ENCODE measurements at places on chromosomes 1 and 21.

DNA sequence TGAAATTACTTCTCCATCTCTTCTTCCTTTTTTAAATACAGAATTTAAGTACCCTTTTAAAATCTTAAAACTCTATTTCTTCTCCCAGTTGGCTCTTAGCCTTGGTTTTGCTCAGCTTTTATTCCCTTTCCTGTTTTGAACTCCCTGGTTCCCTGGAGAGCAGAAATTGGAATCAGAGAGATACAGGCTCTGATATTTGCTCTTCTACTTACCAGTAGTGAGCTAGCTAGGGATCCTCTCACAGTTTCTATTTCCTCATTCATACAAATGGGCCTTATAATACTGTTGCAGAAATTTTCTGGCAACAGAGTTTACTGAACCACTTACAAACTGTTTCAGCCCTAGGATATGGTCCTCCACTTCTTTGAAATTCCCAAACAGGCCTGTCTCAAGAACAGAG lies 606.3 kb downstream of the NUF2 start:
- no peak for DNase-seq

GRCh38 chr1:48039088-48040054 lies 42.2 kb upstream of the TRABD2B start:
- no peak for DNase-seq

- no peak for DNase-seq
Observed at GRCh38 chr1:51058858-51059257, 43.2 kb upstream of the C1orf185 start.

GRCh38 chr1:54171016-54171415 lies 18.2 kb upstream of the CDCP2 start:
- DNase-seq = no peak

DNA sequence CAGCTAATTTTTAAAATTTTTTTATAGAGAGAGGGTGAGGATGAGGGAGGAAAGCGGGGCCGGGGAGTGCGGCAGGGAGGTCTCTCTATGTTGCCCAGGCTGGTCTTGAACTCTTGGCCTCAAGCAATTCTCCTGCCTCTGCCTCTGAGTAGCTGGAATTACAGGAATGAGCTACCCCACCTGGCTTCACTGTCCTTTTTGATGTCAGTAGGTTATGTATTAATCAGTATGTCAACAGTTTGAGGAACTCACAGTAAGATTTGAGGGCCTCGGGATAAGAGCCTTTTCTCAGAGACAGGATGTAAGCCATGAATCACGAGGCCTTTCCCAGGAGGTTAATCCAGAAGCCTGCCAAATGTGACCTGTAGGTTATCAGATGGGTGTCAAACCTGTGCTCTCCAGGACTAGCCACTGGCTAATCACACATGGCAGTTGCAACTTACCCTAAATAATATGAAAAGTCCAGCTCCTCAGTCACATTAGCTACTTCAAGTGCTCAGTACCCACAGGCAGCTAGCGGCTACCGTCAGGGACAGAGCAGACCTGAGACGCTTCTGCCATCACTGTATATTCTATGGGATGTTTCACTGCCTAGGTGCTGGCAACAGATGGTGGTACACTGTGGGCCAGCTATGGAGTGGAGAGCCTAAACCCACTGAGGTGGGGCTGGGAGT lies 33.1 kb downstream of the TRIM67 start:
- no peak for DNase-seq

DNA sequence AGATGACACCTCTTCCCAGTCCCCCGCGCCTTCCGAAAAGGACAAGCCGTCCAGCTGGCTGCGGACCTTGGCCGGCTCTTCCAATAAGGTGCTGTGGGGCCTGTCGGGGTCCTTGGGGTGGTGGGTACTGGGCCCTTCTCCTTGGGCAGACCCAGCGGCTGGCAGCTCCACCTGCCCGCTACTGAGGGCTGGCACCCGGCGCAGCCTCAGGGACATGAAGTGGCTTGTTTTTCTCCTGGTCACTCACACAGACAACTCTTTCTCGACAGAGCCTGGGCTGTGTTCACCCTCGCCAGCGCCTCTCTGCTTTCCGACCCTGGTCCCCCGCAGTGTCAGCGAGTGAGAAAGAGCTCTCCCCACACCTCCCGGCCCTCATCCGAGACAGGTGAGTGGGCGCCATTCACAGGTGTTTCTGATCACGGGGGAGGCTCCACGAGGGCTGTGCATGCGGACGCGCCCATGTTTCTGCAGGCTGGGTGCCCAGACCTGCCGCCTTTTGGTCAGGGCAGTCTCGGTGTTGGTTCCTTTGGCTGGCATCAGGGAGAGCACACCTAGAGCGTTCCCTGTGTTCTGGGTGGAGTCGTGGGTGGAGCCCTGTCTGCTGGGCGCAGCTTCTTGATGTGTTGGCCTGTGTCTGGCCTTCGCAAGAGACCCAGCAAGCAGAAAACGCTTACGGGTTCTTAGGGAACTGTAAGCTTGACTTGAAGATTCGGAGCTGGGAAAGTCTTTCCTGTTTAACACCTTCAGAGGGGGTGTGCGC lies 75.1 kb downstream of the SKI start:
- DNase-seq = peak; percentile 23

DNA sequence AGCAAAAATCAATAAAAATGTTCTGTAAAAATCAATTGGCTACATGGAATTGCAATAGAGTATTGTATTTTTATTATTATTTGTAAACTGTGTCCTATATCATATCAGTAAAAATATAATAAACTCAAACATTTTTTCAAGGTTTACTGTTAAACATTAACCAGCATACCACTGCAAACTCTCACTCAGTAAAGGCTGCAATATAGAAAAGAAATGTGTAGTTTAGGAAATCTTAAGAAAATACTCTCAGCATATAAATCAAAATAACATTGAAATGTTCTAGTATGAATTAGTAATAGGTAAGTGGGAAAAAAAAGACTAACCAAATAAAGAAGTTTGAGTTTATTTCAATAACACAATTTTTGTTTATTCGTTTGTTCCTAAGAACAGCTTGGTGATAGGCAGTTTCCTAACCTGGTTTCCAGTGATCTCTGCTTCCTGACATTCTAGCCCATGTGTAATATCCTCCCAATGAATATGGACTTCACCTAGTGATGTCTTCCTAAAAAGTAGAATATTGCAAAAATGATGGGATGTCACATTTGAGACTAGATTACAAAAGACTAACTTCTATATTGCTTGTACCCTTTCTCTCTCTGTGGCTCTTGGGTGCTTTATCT lies 870.1 kb downstream of the BRINP3 start:
- DNase-seq = no peak

GRCh38 chr1:174058624-174059023 lies 36.5 kb upstream of the RC3H1 start:
- no peak for DNase-seq

DNA sequence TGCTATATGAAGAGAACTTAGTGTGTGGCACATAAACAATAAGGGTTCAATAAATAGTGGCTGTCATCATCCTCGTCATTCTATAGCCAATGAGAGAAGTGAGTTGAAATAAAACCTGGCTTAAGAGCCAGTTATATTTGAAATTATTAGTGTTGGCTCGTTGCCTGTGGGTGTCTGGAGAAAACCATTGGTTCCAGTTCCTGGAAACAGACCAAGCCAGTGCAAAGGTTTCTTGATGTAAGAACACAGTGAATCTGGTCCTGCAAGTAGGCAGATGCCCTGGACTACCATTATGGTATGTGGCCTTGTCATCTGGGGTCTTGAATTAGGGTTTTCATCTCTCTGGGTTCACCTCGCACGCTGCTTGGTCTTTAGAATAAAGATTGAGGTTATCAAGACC lies 43.3 kb downstream of the URB2 start:
- no peak for DNase-seq

- no peak for DNase-seq
Observed at GRCh38 chr1:228156941-228157728, 7.4 kb downstream of the GJC2 start.

DNA sequence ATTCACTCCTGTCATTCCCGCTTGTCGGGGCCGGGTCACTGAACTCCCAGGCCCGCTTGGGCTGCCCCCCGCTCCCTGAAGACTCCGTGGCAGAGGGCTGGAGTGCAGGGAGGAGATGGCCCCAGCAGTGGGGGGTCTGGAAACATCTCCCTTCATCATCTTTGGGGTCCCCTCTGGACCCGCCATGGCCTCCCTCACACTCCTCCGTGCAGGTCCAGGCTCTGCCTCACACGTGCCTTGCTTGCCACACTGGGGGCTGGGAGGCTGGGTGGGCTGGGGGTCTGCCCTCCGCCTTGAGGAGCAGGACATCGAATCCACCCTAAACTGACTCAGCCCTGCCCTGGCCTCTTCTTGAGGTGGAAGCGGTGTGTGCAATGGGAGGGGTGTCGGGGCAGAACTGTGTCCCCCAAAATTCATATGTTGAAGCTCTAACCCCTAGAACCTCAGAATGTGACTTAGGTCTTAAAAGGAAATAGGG lies 35.2 kb downstream of the POFUT2 start:
- DNase-seq = no peak

GRCh38 chr21:28332796-28333195 lies 659.9 kb downstream of the LTN1 start:
- no peak for DNase-seq

DNA sequence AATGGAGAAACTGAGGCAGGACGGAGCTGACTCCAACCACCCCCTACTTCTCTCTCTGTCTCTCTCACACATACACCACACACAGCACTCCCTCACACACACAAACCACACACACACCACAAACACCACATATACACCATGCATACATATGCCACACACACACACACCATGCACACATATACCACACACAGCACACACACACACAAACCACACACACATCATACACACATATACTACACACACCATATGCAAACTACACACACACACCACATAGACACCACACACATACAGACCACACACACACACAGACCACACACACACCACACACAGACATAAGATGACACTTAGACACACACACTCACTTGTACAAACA lies 94.3 kb downstream of the RIPK4 start:
- no peak for DNase-seq

- no peak for DNase-seq
Observed at GRCh38 chr1:242128951-242129502, 130.1 kb upstream of the MAP1LC3C start.

DNA sequence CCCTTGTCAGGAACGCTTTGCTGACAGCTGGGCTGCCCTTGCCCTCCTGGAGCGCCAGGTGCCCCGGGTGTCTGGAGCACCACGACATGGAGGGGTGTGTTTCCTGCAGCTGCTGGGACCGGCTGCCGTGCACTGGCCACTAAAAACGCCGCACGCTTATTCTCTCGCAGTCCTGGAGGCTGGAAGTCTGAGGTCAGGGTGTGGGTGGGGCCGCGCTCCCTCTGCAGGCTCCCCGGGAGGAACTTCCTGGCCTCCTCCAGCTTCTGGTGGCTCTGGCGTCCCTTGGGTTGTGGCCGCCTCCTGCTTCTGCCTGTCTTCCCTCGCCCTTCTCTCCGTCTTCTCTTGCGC lies 28.0 kb upstream of the PLCH2 start:
- DNase-seq = no peak

GRCh38 chr1:36251794-36252481 lies 27.7 kb downstream of the THRAP3 start:
- DNase-seq = no peak

DNA sequence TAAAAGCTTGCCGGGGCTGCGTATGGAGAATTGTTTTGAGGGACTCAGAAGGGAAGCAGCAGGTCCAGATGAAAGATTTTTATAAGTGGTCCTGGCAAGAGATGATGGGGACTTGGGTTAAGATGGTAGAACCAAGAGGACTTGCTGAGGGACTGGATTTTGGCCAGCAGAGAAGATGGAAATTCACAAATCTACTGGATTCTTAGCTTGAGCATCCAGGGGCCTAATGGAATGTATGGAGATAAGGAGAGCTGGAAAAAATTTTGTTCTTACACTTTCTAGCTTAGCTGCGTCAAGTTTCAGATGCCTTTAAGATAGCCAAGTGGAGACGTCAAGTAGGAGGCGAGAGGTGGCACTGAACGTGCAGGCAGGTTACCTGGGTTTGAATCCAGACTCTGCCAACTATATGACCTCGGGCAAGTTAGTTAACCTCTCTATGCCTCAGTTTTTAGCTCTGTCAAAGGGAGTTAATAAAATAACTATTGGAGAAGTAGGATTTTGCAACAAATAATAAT lies 3.4 kb upstream of the RBP7 start:
- DNase-seq = no peak

DNA sequence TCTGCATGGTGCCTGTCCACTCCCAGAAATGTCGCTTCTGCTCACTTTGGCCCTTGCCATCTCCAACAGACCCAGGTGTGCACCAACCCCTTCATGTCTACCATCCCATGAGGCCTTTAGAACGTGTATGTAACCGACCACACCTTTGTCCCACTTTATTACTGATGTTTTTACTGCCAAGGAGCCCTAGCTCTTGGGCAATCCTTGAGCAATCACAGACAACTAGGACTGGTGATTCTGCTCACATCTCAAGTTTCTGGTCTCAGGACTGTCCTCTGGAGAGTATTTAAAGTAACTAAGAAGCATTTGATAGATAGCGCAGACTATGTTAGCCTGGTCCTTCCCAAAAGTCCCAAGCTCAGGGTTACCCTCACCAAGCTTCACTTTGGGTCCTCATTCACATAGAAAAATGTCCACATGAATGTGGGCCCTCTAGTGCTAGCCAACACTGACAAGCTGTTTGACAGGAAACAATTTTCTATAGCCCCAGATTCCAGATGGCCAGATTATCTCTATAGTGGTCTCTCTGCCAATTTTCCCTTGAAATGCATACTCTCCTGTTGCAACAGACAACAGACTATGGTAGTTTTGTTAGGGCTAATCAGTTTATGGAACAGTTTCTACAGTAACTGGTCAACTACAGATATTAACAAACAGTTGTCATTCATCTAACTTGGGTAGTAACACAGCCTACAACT lies 6.9 kb upstream of the TMEM81 start:
- DNase-seq = no peak
